Uterine smooth muscle cell (primary cell): ENCODE measurements at places on chromosomes 12 and 14. TPM values are rescaled to one million over a fixed set of nuclear protein-coding genes. Genes with fewer than 3 reads are reported as not detected.

The METAP2 gene
- 97.5 and 103 TPM in 2 replicates for total RNA-seq

The FAM90A1 gene
- 0.11 and 0.12 TPM in 2 replicates for total RNA-seq

The TAS2R19 gene
- 7.9 and 10.8 TPM in 2 replicates for total RNA-seq

The LBHD2 gene
- not detected in 2 replicates for total RNA-seq

The PLA2G1B gene
- total RNA-seq, result not detected in 2 replicates

The TBX3 gene
- 113 and 160 TPM in 2 replicates for total RNA-seq

The AQP2 gene
- not detected in 2 replicates for total RNA-seq

The PTPN6 gene
- 0.11 TPM in 1 of 2 replicates, not detected in the other for total RNA-seq

The GPR68 gene
- 1.2 and 1.9 TPM in 2 replicates for total RNA-seq

The RFLNA gene
- total RNA-seq, result 0.33 and 0.50 TPM in 2 replicates

The ADGRD1 gene
- total RNA-seq, result 0.11 and 1.1 TPM in 2 replicates

The TPH2 gene
- under 0.01 TPM in 1 of 2 replicates, not detected in the other for total RNA-seq

The ZNF891 gene
- total RNA-seq, result 1.00 and 1.4 TPM in 2 replicates

The VRK1 gene
- total RNA-seq, result 29.4 and 63.9 TPM in 2 replicates

The FKBP11 gene
- total RNA-seq, result 15.9 and 23.0 TPM in 2 replicates

The CLEC1B gene
- total RNA-seq, result not detected in 2 replicates
